Mesenchymal stem cell (in vitro differentiated cells and primary cell): ENCODE measurements at places on chromosomes 1 and 21.
A peak's percentile ranks its signal among the peaks of the same experiment; 100 is the strongest.

DNA sequence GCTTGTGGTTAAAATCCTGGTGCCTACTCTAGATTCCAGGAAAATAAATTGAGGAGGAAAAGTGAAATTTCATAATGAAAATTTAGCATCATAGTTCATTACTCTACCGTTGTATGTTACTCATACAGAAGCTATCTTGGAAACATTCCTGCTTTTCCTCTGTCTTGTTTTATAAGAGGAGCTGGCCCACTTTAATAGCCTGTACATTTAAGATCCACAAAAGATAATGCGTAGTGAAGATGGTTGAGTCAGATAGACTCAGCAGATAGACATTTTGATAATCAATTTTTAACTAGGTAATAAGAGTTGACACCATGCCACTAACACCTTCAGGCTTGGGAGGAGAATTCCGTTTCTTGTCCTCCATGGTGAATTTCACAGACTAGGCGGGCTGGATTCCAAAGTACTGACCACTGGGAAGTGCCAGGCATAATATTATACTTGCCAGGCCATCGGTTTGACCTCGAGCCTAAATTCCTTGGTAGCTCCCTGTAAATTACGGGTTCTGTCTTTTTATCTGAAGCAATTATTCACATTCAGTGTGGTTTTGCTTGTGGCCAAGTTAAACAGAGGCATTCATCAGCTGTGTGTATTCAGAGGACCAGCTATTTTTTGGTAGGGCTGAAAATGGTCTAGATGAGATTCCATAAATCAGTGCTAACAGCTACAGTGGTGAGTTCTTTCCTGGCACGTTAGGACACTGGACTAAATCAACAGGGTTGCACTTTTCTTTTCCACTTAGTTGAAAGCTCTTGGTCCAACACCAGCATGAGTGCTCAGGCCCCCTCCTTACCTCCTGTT is 111.9 kb upstream of the KAZN start:
- DNase-seq, result no peak

DNA sequence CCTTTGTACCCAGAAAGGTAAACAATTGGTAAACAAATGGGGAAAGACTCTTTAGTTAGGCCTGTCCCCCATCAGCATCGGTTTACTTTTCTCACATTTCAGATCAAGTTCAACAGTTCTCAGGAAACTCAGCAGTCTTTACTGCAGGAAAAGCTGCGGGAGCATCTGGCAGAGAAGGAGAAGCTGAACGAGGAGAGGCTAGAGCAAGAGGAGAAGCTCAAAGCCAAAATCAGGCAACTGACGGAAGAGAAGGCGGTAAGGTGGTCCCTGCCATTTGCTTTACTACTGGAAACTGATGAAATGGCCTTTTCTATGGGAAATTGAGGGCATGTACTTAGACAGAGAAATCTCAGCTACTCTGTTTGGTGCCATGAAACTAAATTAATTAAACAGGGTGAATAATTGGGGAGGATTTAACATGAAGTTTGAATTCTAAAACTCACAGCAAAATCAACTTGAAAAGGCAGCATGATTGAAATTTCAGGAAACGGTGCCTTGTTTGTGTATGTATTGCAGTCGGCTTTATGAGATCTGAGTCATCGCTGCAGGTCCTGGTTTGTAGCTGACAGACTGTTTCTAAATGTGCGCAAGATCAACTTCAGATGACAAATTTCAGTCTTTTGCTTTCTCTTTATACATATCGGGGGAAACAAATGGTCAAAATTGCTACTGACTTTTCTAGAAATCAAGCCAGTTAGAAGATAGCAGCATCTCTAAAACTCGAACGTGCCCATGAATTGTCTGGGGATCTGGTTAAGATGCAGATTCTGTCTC is 67.9 kb upstream of the EFHD2 start:
- peak; percentile 84 for DNase-seq

GRCh38 chr1:92992054-92992453 is 30.8 kb upstream of the DIPK1A start:
- DNase-seq, result no peak

DNA sequence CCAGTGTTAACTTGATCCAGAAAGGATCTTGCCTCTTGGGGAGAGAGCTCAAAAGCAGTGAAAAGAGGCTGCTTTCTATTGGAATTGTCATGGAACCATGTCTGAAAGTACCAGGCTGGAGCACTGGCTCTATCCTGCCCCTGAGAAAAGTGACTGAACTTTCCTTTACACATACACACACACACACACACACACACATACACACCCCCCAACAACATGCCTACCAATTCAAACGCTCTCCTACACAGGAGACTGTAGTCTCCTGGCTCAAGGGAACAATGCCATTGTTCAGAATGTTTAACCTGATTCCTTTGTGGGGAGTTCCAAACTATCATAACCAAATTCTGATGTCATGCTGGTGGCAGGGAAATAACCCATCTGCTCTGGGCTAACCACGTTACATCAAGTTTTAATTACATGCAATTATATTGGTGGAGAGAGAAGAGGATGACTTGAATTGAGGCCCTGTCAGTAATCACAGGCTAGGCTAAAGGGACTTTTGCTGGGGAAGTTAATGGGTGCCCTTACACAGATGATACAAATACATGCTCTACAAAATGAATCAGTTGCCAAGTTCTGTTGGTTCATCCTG is 52.3 kb upstream of the DUSP10 start:
- no peak for DNase-seq

GRCh38 chr1:103373991-103374390 is 151.5 kb upstream of the RNPC3 start:
- DNase-seq, result no peak

- no peak for DNase-seq
Measured at GRCh38 chr1:246147524-246148461, 359.3 kb downstream of the SMYD3 start.

- peak; percentile 74 for DNase-seq
Measured at GRCh38 chr1:167666416-167666815, 36.4 kb downstream of the RCSD1 start.
